AG09309 (cell line): ENCODE measurements at places on chromosomes 6 and 20.

DNA sequence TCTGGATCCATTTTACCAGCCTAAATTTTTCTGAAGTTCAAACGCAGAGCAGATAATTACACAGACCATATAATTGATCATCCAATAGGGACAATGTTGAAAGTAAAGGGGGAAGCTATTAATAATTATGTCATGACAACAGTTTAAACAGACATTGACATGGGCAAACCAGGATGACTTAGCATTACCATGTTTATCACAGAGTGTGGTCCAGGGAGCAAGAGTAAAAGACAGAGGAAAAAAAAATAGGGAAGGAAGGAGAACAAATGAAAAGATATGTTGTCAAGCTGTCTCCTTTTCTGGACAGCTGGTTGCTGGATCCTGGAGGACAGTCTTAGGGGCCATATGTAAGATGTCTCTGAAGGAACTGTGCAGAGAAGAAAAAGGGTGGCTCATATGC is 69.4 kb upstream of the FBXL4 start:
- no peak for DNase-seq

DNA sequence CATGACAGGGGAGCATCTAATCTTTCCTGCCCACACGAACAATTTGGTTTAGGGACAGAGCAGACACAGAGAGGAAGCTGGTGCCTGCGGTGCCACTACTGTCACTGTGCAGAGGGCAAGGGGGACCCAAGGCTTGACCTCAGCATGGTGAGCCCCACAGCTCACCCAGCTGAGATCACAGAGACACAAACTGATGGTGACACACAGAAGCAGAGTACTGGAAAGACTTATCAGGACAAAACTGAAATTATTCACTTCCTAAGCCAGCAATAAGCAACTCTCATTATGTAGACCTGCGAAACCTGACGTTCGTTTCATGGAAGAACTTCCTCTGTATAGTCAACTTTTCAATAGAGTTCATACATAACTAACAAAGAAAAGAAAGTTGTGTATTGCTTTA is 86.1 kb downstream of the HUS1B start:
- no peak for DNase-seq

- DNase-seq, result no peak
These were observed 121.9 kb upstream of the ZFP64 start for GRCh38 chr20:52313341-52313963.

DNA sequence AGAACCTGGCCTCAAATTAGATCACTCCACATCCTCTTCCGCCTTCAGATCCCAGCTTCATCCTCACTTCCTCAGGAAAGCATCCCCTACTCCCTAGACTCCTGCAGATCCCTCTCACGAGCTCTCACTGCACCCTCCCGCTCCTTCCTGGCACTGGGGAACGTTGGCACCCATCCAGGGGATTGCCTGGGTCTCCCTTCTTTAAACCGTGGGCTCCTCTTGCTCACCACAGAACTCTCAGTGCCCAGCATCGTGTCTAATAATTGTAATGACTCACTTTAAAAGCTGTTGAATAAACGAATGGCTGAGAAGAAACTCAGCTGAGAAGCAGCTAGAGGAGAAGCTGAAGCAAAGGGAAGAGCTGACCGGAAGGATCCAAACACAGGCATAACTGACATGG is 20.4 kb downstream of the ZC3H12D start:
- no peak for DNase-seq

DNA sequence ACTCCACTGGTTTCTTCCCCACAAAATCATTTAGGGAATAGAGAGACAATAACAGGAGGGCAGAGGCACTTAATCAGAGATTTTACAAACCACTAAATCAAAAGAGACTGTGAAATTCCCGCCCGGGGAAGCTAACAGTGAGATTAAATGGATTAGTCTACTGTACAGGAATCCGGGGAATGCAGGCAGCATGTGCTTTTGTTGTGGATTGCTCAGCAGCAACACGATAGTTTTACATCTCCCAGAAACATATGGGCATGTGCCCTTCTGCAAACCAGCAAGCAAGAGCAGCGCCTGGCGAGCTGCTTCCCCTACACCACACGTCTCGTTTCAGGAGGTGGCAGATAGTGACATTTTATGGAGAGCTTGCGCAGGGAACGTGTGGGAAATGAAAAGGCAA is 382.3 kb downstream of the CD83 start:
- DNase-seq, result peak; percentile 82

DNA sequence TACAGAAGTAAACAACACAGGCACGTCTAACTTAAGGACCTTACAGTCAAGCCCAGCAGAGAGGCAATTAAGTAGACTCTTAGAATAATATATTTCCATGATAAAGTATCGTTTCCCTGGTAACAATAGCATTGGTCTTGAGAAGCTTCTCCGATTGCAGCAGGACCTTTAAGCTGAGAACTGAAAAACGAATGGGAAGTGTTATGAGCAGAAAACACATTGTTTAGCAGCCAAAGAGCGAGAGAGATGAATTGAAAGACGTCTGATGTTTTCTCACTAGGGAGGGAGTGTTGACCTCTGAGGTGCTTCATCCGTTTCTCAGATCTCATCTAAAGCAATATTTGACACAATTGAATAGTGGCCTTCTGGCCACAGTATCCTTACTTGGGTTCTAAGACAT is 855 bp downstream of the BYSL start:
- DNase-seq, result no peak

DNA sequence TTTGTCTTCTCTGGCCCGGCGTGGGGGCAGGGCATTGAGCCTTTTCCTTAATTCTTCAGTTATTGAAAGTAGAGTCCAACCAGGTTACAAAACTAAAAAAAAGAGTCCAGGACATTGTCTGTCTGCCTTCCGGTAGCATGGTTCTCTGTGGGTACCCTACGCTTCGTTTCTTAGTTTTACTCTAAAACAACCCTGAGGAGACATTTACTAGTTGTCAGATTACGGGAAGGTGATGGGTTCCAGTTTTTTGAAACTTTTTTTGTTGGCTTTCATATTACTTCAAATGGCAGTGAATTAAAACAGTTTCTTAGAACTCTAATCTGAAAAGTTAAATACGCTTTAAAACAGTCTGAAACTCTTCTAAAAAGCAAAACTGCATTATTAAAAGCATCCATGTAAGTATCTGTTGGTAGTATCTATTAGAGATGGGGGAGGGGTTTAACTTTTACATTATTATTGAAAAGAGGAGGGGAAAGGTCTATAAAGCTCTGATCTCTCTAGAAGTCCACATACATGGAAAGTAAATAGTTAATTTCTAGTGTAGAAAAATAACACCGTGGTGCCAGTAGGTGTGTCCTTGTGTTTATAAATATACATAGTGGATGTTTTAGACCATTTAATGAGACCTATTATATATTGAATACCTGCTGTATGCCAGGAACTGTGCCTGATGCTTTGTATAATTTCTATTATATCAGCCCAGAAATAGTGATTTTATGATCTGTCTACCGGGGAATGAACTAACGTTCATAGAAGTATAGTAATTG is 2.2 kb downstream of the BICRAL start:
- DNase-seq, result no peak

DNA sequence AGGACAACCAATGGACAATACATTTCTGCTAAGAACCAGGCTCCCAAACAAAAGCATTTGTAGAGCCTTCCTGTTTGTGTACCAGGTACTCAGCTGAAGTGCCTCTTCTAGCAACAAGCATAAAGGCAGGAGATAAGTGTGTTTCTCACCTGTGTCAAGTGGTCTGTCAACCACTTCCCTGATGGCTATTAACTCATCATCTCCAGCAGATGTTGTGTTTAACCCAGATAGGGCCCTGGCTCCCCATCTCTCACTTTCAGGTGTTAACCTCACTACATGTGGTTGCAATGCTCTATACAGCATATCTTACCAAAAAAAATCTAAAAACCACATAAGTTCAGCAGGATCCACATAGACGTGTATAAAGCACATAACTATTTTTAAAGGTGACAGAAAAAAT is 9.6 kb upstream of the IL17A start:
- DNase-seq, result no peak
